ENCODE measurements at places on chromosomes 6 and 20.

- no peak for DNase-seq
Measured at GRCh38 chr6:121929301-121929700, 470.2 kb upstream of the HSF2 start.

- DNase-seq, result no peak
Measured at GRCh38 chr20:20549704-20550103, 162.7 kb downstream of the RALGAPA2 start.

DNA sequence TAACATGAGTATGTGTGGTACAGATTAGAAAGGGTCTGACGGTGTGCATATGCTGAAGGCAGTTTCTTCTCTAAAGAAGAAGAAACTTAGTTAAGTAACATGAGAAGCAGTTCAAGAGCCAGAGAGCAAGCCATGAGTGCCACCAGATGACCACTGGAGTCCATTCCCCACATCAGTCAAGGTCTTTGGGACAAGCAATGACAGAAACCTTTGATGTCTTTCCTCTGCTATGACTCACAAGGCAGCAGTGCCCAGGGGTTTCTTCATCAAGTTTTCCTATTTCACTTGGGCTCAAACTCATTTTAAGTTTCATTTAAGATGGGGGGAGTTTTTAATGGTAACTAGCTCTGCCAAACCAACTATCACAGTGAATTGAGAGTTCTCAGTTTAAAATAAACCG, 303.8 kb upstream of the TBX18 start:
- no peak for DNase-seq

- DNase-seq, result no peak
Measured at GRCh38 chr20:38209054-38209675, 44.1 kb upstream of the TGM2 start.

- DNase-seq, result no peak
Measured at GRCh38 chr6:125474061-125474460, 172.3 kb upstream of the HDDC2 start.

DNA sequence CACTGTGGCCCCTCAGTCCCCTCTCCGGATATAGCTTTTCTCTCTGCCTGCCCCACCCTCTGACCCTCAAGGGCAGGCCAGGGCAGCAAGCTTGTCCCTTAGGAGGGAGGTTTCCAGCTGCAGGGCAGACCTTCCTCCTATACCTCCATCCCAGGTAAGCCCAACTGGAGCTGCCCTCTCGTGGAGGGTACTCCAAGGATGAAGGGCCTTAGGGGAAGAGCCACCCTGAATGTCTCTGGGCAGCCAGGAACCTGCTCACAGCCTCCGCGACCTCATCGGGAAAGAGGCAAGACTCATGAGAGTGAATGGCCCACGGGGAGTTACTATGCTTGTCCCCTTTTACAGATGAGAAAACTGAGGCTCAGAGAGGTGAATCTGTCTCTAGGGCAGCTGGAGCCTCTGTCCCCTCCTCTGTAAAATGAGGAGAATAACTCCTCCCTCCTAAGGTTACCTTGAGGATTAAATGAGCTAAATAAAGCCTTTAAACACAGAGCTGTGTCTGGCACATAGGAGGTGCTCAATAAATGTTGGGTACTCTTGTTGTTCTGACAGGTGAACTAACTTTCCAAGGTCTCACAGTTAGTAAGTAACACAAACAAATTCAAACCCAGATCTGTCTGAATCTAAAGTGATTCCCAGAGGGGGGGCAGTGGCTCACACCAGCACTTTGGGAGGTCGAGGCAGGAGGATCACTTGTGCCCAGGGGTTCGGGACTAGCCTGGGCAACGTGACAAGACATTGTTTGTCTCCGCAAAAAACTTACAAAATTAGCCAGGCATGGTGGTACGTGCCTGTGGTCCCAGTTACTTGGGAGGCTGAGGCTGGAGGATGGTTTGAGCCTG, 12.1 kb downstream of the SRXN1 start:
- no peak for DNase-seq

GRCh38 chr20:49284818-49285217, 7.0 kb upstream of the ZNFX1 start:
- DNase-seq, result no peak

GRCh38 chr6:79152269-79152737, 74.2 kb upstream of the PHIP start:
- no peak for DNase-seq

DNA sequence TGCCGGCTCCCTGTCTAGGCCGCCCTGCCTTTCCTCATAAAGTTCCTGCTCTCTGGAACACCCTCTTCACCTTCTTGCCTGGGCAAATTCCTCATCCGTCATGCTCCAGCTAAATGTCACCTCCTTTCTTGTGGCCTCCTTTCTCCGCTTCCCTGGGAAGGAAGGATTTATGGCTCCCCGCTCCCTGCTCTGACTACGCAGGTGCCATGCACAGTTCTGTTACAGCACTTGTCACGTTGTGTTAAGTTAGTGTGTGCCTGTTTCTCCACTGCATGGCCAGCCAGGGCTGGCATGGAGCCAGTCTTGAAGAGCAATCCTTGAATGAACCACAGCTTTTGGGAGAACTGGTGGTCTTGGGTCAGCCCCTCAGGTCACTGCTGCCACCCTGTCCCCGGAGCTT, 61.7 kb downstream of the CD40 start:
- DNase-seq, result no peak

DNA sequence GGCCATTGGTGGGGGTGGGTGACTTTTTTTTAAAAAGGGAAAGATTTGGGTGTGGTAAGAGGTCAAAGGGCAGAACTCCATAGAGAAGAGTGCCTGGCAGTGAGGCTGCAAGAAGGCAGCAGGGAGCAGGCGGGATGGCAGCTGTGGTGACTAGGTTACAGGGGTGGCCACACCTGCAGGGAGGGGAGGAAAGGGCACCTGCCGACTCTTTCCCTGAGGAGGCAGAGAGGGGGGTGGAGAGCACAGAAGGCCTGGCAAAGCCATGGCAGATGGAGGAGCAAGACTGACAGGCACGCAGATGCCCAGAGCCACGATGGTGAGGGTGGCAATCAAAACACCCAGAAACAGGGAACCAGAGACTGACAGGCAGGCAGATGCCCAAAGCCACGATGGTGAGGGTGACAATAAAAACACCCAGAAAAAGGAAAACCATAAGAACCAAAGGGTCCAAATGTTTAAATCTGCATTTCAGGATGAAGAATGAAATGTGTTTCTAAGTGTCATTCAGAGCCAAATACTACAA, 19.3 kb downstream of the CST7 start:
- DNase-seq, result no peak

DNA sequence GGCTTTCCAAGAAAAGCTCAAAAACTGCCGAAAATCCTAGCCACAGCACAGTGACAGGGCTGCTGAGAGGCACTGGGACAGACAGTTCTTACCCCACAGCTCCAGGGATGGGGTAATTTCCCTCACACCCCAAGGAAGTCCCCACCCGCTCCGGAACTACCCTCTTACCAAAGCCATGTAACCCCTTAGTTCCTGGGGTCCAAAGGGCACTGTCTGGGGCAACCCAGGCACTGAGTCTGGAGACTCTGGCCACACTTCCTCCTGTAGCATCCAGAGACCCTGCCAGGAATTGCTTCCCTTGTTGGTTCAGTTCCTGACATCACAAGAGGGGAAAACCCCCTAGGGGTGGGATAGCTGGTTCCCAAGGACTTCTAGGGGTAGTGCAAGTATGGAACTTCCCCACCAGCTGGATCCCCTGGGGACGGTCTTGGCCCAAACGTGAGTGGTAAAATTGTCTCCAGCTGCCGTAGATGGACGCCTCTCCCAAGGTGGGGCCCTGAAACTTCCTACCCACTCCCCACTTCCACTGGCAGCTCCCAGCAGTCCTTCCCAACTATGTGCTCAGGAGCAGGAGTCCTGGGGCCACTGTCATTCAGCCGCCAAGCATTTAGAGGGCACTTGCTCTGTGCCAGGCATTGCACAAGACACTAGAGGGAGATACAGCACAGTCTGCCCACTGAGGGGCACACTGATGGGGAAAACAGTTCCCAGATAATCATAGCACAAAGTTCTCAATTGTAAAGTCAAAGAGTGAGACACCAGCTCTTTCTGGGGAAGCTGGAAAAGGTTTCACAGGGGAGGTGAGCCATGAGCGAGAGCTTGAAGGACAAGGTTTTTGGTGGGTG, 17.2 kb upstream of the HCK start:
- DNase-seq, result no peak

DNA sequence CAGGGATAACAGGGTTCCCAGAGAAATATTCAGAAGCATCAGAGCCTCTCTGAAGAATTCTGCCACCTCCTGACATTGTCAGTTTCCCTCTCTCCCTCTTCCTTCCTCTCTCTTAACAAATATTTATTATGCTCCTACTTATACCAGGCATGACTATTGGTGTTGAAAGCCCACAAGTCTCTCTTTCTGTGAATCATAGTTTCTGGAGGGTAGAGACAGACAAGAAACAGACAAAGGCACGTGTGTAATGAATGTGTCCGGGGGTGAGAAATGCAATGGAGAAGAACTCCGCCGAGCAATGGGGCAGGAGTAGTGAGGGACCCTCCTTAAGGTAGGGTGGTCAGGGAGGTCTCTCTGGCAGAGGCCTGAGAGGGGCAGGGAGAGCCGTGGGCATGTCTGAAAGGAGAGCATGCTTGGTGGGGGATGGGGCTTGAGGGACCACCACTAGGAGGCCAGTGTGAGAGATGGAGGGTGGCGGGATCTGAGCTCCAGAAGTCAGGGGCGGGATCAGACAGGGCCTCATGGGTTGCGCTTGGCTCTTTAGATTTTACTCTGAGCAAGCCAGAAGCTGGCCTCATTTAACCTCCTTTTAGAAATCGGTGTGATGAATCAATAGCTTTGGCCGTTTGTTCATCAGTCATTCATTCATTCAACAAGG, 57.3 kb downstream of the EYA2 start:
- DNase-seq, result no peak

GRCh38 chr6:3843379-3844096, 5.6 kb upstream of the FAM50B start:
- DNase-seq, result no peak

DNA sequence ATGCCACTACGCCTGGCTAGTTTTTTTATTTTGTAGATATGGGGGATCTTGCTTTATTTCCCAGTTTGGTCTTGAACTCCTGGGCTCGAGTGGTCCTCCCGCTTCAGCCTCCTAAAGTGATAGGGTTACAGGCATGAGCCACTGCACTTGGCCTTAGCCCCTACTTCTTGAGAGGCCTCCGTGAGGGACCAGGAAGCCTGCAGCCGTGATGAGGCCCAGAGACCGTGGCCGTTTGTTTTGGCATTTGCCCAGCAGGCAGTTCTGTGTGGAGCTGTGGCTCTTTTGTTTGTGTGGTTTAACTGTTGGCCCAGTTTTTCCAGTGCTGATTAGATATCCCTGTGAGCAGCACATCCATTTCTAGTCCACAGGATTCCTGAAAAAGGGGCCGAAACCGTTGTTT, 39.8 kb downstream of the SRSF3 start:
- peak; percentile 87 for DNase-seq

- DNase-seq, result no peak
Measured at GRCh38 chr6:79833964-79834284, 113.4 kb downstream of the ELOVL4 start.

DNA sequence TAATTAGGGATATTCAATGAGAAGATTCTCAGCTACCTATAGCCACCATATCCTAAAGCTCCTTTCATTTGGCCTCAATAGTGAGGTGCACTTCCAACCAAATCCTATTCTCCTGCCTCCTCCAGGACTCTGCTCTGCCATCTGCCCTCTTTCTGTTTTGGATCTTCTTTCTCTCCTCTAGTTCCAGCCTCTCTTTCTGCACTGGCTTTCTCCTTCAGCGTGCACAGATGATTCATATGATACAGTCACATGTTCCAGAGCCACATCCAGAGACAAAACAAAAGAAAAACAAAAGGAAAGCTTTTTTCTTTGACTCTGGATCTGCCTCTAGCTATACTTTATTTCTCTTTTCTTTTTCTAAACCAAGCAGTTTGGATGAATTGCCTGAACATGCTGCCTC, 531.9 kb upstream of the MAN1A1 start:
- no peak for DNase-seq

DNA sequence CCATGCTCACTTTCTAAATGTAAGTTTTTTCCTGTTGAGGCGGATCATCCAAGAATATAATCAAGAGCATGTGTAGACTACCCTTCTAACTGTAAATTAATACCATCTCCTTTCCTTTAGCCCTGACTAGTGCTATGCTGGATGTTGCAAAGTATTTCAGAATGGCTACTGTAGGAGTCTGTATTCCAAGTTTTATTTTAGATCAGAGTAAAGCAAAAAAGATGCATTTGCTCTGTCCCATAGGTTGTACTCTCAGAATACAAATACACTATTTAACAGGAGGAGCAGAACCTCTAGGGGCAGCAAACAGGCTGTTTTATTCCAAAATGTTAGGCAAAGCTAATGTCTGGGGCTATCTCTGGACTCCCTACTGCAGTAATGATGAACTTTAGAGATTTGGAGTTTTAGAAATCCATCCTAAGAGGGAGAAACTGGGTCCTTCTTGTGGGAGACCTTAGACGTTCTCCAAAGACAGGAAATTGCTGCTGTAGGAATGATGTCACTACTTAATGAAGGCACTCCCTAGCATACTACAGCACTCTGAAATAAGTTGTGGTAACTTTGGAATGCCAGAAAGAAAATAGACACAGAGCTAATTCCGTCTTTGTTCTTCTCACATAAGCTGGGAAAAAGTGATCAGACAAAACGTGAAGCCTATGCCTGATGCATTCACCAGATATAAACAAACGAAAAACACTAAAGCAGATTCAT, 392.4 kb upstream of the HS3ST5 start:
- DNase-seq, result no peak

DNA sequence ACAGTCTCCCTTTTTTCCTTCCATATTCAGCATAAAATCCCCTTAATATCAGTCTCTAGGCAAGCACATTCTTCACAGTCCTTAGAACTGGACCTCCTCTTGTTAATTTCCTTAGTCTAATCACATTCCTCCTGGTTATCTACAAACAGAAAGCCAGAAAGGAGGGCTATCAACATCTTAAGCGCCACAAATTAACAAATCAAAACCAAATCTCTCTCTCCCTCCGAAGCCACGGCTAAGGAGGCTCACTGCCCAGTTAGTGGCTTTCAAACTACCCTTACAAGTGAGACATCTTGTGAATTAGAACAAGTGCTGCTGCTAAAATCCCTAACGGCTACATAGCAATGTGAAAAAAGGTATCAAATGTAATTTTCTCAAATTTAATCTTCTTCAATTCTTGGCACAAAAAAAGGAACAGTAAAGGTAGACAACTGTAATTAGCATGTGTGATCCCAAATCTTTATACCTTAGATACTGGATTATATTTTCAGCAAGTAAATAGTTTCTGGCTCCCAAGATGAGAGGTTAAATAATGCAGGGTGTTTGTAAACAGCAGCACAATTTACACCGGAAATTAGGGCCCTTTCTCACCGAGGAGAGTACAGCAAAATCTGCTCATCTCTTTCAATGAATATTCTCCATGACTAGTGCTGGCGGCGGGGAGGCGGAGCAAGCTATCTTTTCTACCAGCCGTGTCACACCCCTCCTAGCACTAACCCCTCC, 1.4 kb upstream of the TRIM39 start:
- peak; percentile 46 for DNase-seq

GRCh38 chr6:25476126-25476525, 175.9 kb upstream of the SCGN start:
- DNase-seq, result no peak

GRCh38 chr20:32727683-32728082, 15.6 kb downstream of the COMMD7 start:
- no peak for DNase-seq

Data from endothelial cell of umbilical vein (primary cell).